Psoas muscle (tissue), 8 donors: ENCODE measurements at places on chromosomes 6 and 20.

DNA sequence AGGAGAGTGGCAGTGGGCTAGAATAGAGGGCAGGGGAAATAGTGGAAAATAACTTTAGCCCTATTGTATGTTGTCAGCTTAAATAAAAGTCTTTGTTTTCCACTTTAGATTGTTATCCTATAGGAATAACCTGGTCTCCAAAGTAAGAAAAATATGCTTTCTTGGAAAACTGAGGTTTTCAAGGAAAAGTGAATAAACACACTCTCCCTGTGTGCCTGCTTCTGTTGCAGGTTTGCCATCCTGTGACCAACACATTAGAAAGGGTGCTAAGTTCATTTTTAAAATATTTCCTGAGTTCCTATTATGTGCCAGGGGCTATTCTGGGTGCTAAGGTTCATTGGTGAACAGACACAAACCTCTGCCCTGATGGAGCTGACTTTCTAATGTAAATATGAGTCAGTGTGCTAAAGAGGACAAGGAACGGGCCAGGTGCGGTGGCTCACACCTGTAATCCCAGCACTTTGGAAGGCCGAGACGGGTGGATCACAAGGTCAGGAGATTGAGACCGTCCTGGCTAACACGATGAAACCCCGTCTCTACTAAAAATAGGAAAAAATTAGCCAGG is 23.5 kb downstream of the BICRAL start:
- no peak for DNase-seq

- DNase-seq = no peak
Observed at GRCh38 chr6:133644892-133645619, 243.9 kb upstream of the TCF21 start.

- no peak for DNase-seq
Observed at GRCh38 chr6:79949233-79949632, 1.9 kb upstream of the ELOVL4 start.

- DNase-seq = no peak
Observed at GRCh38 chr6:30988209-30988825, 4.8 kb downstream of the MUC21 start.

DNA sequence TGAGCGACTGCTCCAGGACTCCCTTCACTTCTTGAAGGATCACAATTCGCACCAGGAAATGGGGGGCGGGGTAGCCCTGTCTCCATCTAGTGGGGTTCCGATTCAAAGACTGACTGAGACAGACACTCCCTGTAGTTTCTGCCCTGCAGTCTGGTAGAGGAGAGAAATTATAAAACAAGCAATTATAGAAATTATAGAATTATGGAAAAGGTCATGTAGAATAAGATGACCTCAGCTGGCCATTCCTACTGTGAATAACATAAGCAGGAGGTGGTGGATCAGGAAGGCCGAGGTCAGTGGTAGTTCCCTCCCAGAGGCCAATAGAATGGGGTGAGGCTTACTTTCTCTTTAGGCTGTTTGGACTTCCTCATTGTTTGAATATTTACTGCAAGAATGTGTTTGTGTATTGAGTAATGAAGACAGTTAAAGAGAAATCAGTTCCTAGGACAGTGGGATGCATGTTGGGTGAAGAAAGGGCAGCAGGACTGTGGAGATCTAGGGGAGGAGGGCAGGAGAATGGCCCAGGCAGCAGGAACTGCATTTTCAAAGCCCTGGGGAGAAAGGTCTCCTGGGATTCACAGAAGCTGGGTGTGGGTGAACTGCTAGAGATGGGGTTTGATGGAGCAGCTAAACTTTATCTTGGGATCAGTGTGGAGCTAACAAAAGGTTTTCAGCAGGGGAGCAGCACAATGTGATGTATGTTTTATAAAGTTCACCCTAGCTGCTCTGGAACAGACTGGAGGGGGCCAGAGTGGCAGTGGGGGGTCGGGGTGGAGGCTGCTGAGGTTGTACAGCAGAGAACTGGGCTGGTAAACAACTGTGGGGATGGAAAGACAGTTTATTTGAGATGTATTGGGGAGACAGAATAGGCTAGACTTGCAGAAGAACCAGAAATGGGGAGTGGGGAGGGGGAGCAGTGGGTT is 2.1 kb downstream of the ZNF341 start:
- DNase-seq = no peak

- no peak for DNase-seq
Observed at GRCh38 chr6:146337376-146337775, 206.3 kb upstream of the RAB32 start.

DNA sequence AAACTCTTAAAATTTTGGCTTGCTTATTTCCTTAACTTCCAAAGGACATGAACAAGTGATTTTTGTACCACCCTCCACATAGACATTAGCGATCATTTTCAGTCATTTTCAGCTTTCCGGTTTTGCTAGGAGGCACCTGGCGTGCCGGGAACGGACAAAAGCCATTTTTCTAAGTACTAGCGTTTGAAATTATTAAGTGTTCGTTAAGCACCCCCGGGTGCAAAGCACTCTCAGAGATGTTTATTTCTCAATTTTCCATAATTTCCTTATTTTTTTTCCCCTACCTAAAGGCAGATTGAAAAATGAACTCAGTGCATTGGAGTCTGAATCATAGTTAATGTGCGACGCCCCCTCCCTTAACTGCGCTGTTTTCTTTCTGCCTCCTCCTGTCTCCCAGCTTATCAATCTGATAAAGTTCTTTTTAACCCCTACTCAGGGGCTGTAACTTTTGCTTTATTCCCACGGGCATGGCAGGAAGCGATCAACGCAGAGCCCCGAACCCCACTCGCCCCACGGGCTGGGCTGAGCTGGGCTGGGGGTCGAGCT is 58.2 kb downstream of the ZNF831 start:
- no peak for DNase-seq

GRCh38 chr20:1177680-1178079 is 7.1 kb downstream of the TMEM74B start:
- no peak for DNase-seq

DNA sequence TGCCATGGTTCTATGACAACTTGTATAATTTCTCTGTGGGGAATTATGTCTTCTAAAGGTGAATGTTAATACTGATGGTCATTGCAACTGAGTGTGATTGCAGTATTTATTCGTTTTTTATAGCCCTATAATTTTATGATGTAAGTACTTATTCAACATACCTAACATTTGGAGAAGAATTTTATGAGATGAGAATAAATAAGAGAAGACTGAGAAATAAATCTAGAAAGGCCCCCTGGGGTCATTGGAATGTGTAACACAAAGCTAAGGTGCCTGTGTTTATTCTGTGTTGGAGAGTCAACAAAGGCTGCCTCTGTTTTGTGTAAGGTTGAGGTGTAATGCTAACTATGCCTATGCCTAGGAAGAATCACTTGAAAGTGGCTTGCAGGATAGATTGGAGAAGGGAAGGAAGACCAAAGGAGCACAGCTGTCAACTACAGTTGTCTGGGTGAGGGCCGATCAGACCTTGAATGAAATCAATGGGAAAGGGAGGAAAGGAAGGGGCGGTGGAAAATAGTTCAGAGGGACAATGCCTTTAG is 1076.7 kb downstream of the KIF16B start:
- no peak for DNase-seq

DNA sequence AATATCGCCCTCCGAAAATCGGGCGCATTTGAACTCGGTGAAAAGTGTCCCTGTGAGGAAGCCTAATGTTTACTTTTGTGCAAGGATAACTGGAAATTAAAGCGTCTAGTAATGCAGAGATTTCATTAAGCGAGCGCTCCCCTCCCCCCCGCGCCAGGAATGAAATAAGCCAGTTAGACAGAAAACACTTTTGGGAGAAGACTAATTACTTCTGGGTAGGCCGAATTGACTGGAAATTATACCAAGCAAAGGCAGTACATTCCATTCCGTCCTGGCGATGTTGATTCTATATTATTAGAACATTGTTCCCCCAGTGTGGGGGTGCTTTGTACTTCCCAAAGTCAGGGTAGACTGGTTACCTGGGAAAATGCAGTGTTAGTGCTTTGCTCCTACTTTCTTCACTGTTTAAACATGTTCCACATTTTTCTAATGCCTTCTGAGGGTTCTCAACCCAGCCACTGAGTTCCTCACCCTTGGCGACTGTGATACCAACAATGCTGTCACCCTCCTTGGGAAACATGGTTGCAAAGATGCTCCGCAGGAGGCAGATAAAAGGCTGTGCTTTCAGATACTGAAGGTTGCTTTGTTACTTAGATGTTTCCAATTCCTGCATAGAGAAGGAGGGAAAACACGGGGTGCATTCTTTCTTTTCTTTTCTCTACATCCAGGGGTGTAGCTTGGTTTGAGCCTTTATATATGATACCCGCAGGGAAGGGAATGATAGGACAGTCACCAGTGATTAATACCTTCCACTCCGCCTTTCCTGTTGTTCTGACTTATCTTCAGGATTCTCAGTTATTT is 2.6 kb downstream of the GJA1 start:
- DNase-seq = no peak

GRCh38 chr6:30211899-30212298 is 1.3 kb downstream of the TRIM26 start:
- DNase-seq = no peak

GRCh38 chr20:44770484-44771171 is 25.0 kb downstream of the KCNK15 start:
- DNase-seq = no peak

GRCh38 chr6:65671922-65672321 is 35.1 kb downstream of the EYS start:
- DNase-seq = no peak

GRCh38 chr20:2320813-2321658 is 25.2 kb downstream of the TGM3 start:
- no peak for DNase-seq

DNA sequence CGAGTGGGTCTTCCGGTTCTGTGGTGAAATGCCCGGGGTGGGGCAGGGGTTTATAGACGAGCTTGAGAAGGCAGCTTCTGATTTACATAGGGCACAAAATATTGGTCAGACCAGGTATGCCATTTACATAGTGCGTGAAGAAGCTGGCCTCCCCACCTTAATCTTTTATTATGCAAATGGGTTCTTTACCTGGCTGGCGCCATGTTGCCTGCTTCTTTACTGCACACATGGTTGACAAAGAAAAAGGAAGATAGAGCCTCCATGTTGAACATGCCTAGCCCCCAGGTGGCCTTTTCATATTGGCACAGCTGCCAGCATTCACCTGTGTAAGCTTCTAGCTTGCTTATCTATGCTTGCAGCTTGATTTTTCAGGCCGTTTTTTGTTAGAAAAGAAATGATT is 276.2 kb downstream of the PHACTR1 start:
- no peak for DNase-seq

DNA sequence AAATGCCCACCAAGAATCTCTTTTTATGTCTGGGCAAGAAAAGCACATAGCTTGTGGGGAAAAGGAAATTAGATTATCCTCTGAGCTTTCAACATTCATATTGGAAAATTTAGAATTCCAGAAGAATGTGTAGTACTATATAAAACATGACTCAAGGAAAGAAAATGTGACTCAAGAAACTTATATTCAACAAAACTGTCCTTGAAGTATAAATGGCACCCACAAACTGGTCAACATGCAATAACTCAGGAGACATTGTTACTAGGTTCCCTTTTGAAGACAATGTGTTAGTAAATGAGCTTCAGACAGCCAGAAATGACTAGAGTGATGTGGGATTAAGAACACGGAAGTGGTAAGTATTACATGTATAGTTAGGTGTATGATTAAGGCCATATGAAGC is 26.1 kb upstream of the TINAG start:
- DNase-seq = no peak

GRCh38 chr6:53441035-53441493 is 92.3 kb upstream of the ELOVL5 start:
- DNase-seq = no peak

- DNase-seq = no peak
Observed at GRCh38 chr6:131367206-131367873, 205.7 kb upstream of the ARG1 start.

- no peak for DNase-seq
Observed at GRCh38 chr6:90495216-90495817, 91.6 kb downstream of the MAP3K7 start.

- DNase-seq = no peak
Observed at GRCh38 chr6:122564230-122564629, 46.0 kb upstream of the PKIB start.

GRCh38 chr6:74798302-74798701 is 407.6 kb downstream of the COL12A1 start:
- no peak for DNase-seq

DNA sequence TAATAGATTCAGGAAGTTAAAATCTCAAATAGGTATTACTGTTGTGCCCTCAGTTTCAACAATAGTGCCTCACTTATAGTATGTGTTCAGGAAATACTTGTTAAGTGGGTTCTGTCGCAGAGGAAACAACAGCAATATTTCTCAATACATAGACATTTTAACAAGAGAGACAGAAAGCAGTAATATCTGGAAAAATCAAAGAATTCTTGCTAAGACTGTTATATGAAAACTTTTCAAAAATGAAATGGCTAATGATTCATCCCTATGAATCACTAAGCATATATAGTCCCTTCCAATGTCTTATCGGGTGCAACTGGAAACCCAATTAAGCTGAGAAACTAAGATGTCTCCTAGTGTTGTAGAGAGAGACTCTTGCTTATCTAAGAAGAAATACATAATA is 668.9 kb downstream of the TFAP2A start:
- no peak for DNase-seq

DNA sequence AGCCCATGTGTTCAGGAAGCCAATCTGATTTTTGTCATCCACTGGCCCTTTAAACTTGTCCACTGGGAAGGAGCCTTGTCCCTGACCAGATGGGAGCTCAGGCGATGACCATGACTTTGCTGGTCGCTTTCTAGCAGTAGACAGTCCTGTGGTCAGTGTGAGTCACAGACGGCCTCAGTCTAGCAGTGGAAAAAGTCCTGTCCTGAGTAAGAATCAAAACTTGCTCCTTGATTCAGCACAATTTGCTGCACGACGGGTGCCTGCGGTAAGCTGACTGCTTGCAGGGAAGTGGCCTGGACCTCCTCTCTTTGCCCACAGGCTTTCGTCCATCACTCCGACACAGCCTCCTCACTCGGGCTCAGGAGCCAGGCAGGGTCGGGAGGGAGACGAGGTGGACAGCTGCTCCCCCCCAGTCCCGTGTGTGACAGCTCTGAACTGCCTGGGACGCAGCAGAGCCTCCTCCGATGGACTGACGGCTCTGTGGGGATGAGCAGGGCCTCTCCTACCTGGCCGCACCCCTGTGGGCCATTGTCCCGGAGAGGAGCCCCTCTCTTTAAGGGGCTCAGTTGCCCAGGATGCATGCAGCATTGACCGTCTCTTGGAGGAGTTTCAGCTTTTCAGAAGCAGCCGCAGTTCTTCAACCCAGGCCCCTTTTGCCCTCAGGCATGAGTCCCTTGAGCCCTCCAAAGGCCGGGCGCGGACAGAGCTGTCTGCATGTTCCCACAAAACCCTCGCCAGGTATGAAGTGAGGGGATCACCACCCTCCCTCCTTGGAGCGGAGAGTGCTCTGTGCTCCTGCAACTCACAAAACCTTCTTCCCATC is 209.2 kb downstream of the ANKRD60 start:
- no peak for DNase-seq

GRCh38 chr6:27672113-27672799 is 199.4 kb upstream of the ZNF184 start:
- no peak for DNase-seq
